IPS DF 6.9 (cell line): ENCODE measurements at places on chromosomes 5 and 9.

- no peak for DNase-seq
Measured at GRCh38 chr5:127235136-127235535, 55.5 kb upstream of the MEGF10 start.

DNA sequence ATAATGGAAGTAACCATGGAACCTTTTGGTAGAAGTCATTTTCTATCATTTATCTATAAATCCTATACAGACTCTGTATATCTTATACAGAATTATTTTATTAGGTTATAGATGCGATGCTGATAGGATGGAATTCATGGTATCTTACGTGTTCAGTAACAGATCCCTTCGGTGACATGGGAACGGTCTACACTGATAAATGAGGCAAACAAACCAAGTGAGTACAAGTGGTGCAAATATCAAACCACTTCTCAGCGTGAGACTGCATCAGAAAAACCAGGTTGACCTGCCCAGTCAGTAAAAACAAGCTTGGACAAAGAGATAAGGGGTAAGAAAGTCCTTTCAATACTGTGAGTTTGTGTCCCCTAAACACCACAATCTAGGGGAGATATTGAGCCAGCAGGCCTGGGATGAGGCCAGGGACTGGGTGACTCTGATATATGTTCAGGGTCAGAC lies 215.5 kb downstream of the GAPVD1 start:
- DNase-seq = no peak

DNA sequence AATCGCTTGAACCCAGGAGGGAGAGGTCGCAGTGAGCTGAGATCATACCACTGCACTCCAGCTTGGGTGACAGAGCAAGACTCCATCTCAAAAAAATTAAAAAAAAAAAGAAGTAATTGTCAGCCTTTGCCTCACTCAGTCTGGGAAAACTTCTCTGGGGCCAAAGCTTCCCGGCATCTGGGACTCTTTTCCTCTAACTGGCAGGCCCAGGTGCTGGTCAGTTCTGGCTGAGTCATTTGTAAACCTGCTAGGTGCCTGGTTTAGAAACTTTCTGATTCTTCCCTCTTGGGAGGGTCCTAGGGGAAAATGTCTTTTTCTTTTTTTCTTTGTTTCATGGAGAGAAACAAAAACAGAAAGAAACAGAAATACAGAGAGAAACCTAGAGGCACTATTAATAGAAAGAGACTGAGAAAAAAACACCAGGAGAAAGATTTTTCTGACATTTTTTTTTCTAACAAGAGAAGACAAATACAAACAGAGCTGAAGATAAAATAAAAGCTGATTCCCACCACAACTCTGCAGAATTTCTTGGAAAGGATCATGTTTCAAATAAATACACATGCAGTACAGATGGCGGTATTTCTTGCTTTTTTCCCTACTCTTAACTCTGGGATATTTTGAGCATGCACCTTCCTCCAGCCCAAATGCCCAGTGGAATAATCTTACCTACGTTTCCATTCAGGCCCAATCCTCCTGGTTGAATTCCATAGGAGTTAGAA lies 22.1 kb upstream of the UBAP2 start:
- DNase-seq = no peak

GRCh38 chr9:100352201-100352726 lies 478 bp downstream of the TEX10 start:
- DNase-seq = no peak

- peak; percentile 13 for DNase-seq
Measured at GRCh38 chr5:97297063-97297703, 114.1 kb upstream of the RIOK2 start.

GRCh38 chr5:73672132-73672531 lies 46.1 kb downstream of the ARHGEF28 start:
- no peak for DNase-seq
